HFF-Myc (cell line): ENCODE measurements at places on chromosomes 11 and 22.
A peak's percentile ranks its signal among the peaks of the same experiment; 100 is the strongest.

- DNase-seq, result peak; percentile 66
Observed at GRCh38 chr11:12066799-12067508, 43.4 kb upstream of the MICAL2 start.

DNA sequence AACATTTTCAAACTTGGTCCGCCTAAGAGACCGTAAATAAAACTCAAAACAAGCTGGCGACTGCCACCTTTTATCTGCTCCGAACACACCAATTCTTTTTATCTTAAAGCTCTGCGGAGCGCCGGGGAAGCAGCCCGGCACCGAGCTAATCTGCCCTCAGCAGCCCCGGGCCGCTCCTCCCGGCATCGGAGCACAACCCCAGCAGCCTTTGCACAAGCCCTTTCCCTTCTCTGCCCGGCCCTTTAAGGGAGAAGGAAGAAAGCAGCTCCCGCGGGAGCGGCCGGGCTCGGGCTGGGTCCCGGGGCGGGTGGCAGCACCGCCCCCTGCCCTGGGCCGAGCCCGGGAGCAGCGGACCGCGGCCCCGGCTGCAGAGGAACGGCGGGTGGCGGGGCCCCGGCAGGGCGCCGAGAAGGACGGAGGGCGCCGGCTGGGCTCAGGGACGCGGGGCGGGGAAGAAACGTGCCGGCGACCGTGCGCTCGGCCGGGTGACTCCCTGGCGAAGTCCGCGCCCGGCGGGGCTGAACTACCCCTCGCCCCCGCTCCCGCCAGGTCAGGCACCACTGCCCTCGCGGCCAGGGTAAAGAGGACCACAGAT lies 133.6 kb upstream of the C11orf58 start:
- DNase-seq, result no peak

GRCh38 chr11:27124514-27125264 lies 84.1 kb downstream of the BBOX1 start:
- DNase-seq, result no peak

DNA sequence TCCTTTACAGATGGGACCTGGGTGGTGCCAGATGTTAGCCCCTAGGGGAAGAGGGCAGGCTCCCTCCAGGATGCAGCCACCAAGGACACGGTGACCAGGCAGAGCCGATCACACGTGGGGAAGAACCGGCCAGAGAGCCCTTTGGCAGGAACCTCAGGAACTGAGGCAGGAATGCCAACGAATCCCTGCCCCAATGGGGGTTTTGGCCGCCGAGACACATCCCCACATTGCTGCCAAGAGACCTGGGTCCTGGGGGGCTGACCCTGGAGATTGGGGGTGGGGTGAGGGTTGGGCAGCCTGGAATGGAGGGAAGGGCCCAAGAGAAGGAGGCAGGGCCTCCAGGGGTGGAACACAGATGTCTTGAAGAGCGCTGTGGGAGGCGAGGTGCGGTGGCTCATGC lies 28.7 kb upstream of the LMO1 start:
- no peak for DNase-seq

DNA sequence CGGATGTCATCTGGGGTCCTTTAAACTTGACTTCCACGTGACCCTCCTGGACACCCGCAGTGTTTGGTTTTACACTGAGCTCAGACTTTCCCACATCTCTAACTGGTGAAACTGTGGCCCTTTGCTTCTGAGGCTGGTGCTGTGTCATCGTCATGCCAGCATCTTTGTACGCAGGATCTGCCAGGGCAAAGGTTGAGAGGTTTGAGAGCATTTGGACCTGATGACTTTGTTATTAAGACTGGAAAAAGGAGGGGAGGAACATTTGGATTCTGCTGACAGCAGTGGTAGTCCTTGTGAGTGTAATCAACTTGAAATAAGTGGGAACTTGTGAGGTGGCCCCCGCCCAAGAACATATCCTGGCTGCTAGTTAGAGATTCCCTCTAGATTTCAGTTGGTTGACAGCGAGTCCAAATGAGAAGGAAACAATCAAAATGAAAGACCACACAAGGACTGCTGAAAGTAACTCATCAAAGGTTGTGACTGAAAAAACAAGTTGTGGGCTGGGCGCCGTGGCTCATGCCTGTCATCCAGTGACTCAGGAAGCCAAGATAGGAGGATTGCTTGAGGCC lies 102.5 kb downstream of the KIAA1671 start:
- DNase-seq, result no peak

DNA sequence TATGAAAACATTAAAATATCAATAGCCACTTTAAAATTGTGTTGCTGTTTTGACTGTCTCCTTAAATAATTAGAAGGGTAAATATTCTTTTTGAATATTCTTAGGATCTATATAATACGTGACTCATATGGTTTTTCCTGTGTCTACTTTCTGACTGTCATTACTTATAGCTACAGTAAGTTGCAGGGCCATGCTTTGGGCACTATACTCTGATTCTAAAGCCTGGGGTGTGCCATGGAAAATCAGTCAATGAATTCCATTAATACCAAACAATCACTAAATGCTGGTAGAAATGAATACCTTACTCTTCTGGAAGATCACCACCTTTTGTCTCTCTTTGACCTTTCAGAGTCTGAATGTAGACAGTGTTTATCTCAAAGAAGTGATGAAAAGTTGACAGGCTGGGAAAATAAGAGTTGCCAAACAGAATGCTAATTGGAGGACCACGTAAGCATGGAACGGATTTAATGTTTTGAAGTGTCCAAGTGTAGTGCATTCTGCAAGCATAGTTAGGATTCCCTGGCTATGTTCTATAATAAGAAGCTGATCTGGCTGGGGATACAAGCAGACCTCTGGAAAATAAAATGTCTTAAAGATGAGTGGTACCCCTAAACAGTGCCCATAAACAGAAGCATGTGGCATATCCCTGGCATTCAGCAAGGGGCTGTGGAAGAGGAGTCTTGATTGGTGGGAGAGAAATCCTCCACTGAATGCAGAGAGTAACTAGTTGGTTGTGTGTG lies 16.8 kb downstream of the LUZP2 start:
- DNase-seq, result no peak

GRCh38 chr11:17531071-17531600 lies 13.1 kb downstream of the USH1C start:
- no peak for DNase-seq

GRCh38 chr11:46130286-46130940 lies 9.2 kb upstream of the PHF21A start:
- no peak for DNase-seq

- DNase-seq, result peak; percentile 42
Observed at GRCh38 chr11:40306938-40307548, 1152.4 kb downstream of the LRRC4C start.

DNA sequence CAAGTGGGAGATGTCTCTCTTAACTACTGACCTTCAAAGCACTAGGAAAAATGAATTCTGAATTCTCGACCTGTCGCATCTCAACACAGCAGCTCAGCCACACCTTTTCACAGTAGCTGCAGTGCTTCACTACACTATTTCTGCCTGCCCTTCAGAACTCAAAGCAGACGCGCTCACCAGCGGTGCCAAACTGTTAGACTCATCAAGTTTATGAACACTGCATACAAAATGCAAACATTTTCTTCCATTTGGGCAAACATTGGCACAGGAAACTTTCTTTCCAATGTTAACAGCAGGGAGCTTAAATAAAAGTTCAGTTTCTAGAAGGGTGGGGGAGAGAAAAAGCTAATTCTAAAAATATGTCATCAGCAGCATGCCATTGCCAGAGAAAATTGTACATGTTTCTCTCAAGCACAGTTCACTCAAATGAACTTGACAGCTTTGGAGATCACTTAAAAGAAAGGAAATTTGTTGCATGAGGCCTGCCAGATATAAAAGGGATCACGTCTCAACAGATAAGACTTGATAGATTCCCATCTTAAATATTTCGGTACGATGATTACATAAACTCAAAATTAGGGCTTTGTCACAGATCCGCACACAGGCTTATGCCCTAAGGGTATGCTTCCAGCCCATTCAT lies 82.7 kb downstream of the CADM1 start:
- no peak for DNase-seq

DNA sequence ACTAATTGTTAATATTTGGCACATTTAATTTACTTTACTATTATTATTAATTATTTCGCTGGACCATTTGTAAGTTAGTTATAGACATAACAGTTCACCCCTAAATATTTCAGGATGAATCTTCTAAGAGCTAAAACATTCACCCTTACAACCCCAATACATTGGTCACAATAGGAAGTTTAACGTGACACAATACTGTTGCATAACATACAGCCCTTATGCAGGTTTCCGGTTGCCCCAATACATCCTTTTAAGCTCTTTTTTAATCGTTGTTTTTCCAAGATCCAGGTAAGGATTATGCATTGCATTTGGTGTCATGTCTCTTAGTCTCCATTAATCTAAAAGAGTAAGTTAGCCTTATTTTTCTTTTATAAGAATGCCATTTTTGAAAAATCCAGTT lies 71.2 kb downstream of the HSD17B12 start:
- no peak for DNase-seq

DNA sequence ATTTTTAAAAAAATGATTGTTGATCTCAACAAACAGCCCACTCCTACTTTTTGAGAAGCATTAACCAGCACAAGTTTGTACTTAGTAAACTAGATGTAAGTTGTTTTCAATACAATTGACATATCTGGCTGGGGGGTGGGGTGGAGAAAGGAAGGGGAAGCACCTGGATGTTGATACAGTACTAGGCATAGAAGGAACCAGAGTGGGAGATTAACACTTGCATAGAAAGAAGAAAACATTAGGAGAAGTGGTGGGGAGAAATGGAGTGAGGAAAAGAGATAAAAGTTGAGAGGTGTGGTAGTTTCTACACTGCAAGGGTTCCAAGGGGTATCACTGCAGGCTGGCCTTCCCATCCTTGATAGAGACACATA lies 10.6 kb upstream of the GAB2 start:
- DNase-seq, result no peak

DNA sequence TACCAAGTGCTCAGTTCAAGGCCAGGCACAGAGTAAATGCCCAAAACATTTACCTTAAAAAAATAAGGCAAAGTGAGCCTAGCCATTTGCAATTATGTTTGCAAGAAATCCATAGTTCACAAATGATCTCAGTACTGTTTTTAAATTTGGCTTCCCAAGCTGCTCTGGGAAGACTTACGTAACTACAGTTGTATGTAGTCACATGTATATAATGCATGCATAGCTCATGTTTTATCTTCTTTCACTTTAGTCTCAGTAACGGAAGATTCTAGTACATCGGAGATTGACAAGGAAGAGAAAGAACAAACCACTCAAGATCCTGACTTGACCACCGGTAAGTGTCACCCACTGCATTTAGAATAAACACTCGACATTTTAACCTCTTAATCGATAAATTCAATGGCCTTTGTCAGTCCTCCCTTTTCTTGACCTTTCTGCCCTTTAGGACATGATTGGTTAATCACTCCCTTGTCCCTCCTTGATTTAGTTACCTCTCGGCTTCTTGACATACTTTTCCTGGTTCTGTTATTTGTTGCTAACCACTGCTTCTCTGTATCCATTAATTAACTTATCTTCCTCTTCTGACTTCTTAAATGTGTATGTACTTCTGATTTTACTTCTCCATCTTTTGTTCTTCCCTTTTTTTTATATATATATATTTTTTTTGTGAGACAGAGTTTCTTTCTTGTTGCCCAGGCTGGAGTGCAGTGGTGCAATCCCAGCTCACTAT lies 18.0 kb upstream of the JHY start:
- no peak for DNase-seq

GRCh38 chr11:63914896-63915691 lies 1.9 kb downstream of the RCOR2 start:
- DNase-seq, result no peak

DNA sequence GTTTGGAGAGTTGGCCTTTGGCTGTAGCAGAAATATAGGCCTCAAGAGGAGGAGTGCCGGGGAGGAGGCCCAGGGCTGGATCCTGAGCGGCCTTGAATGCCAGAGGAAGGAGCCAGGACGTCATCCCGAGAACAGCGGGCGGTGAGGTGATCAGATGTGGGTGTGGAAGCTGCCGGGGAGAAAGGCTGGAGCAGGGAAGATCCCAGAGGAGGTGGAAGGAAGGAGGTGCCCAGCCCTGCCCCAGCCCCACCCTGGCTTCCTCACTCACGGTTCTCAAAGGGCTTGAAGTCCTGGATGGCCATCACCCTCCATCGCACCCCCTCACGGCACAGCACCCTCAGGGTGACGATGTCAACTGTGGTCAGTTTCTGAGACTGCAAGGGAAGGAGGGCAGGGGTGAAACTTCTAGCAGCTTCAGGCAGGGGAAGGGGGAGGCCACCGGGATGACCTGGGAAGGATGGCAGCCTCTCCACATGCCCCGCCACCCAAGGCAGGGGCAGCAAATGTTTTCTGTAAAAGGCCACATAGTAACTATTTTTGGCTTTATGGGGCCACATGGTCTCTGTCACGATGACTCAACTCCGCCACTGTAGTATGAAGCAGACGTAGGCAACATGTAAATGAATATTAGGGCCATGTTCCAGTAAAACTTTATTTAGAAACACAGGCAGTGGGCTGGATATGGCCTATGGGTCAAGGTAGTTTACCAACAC lies 10.7 kb downstream of the IL2RB start:
- no peak for DNase-seq

DNA sequence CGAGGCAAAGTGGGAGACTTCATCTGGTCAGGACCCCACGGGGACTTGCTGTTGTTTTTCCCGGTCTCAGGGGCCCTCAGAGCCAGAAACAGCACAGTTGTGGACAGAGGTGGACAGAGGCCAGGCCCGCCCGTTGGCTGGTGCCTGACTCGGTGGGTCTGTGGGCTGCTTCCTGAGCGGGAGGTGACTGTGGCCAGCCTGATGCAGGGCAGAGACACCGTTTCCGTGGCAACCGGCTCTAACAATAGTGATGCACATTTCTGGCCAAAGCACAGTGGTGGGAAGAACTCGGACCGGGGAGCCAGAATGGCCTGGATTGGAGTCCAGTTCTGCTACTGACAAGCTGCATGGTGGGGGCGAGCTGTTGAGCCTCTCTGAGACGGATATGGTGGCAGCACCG lies 58.7 kb upstream of the ATXN10 start:
- DNase-seq, result no peak

- DNase-seq, result no peak
Observed at GRCh38 chr11:69680688-69681087, 5.5 kb upstream of the LTO1 start.

DNA sequence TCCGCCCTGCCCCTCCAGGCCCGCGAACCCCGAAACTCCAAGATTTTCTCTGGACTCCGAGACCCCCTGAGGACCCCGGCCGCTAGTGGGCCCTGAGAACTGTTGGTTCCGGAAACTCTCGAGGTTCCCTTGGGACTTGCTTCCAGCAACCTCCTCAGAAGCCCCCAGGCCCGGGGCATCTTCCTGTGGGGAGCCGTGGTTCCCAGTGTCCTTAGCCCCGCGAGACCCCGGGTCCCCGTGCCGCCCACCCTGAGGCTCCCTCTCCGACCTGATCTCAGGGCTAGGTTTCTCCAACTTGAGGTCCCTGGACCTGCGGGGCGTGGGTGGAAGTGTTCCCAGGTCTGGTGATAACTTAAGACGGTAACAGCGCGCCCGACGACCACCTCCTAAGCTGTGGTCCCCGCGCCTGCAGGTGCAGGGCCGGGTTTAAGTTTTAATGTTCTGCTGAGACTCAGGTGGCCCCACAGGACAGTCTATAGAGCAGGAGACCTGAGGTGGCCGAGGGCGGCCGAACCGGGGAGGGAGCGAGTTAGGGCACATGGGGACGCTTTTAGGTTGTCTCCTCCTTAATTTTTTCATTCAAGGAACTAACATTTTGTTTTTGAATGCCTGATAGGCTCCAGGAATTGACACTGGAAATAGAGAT lies 720 bp downstream of the FAM118A start:
- no peak for DNase-seq

GRCh38 chr11:128471138-128471661 lies 116.2 kb downstream of the ETS1 start:
- no peak for DNase-seq
